ENCODE measurements at places on chromosomes 7 and 10. TPM values are rescaled to one million over a fixed set of nuclear protein-coding genes. Genes with fewer than 3 reads are reported as not detected.

Gene IDI2
- total RNA-seq = not detected

DNA sequence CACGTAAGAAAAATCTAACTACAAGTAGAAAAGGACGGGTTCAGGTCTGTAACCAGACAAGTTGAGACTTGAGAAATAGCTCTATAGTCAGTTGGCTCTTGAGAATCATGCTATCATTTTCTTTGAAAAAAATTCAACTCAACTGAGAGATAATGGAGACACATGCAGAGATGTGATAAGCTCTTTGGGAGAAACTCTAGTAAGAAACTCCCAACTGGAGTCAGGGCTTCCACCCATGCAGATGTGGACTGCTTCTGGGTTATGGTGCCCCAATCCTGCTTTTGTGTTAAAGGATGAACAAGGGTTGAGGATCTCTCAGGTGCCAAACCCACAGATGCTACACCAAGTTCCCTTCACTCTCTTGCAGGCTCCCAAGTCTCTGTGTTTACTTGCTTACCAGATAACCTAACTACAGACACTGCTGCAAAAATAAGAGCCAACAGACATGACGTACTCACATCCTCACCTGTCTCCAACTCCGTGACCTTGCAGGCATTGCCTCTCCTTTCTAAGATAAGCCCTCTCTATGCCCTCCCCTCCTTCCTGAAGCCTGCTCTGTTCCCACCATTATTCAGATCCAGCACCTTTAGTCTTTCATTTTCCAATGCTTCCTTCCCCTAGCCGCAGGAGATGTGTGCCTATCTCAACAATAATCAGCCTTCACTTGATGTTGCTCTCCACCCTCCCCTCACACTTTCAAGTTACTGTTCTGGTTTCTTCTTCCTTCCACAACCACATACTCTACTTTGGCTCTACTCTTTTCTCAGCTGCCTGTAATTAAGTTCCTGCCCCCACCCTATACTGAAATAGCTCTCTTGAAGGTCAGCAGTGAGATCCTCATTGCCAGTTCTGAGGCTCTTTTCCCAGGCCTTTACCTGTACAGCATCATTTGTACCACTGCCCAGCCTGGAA, 130.0 kb downstream of the ICA1 start:
- H3K27me3 ChIP-seq = no peaks in the 10 kb centered on the region
- H3K36me3 ChIP-seq = peaks cover 10% of the 10 kb centered on the region
- H3K4me3 ChIP-seq = no peak overlapping the region

GRCh38 chr7:38025815-38026214, 105.4 kb downstream of the EPDR1 start:
- H3K27me3 ChIP-seq = no peaks in the 10 kb centered on the region
- no peak for DNase-seq
- H3K27ac ChIP-seq = no peak overlapping the region
- H3K36me3 ChIP-seq = no peaks in the 10 kb centered on the region

Gene KCNIP2
- 5.5 TPM for total RNA-seq

Gene C10orf88
- 14.7 TPM for total RNA-seq

DNA sequence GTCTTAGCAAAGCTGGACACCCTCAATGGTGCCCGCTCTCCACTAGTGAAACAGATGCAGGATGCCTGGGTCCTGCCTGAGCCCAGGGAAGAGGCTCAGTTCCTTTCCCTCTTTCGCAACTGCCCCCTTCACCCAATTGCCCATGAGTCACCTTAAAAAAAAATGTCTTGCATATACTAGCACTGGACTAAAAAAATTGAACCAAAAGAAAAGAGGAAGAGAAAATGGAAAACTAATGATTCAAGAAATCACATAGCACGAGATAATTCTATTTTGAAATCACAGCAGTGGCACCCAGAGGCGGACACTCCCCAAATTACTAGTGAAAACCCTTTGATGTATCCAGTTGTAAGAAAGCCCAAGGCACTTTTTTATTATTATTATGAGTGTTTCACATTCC, 972.5 kb downstream of the LRMDA start:
- no peak overlapping the region for H3K4me3 ChIP-seq
- H3K4me1 ChIP-seq = no peaks in the 10 kb centered on the region
- no peak for DNase-seq
- peaks cover 1% of the 10 kb centered on the region for H3K36me3 ChIP-seq
- no peak overlapping the region for H3K27ac ChIP-seq

GRCh38 chr10:105742184-105742583, 1101.1 kb downstream of the SORCS3 start:
- H3K27ac ChIP-seq = no peak overlapping the region
- no peaks in the 10 kb centered on the region for H3K27me3 ChIP-seq
- no peak for DNase-seq
- no peaks in the 10 kb centered on the region for H3K36me3 ChIP-seq

DNA sequence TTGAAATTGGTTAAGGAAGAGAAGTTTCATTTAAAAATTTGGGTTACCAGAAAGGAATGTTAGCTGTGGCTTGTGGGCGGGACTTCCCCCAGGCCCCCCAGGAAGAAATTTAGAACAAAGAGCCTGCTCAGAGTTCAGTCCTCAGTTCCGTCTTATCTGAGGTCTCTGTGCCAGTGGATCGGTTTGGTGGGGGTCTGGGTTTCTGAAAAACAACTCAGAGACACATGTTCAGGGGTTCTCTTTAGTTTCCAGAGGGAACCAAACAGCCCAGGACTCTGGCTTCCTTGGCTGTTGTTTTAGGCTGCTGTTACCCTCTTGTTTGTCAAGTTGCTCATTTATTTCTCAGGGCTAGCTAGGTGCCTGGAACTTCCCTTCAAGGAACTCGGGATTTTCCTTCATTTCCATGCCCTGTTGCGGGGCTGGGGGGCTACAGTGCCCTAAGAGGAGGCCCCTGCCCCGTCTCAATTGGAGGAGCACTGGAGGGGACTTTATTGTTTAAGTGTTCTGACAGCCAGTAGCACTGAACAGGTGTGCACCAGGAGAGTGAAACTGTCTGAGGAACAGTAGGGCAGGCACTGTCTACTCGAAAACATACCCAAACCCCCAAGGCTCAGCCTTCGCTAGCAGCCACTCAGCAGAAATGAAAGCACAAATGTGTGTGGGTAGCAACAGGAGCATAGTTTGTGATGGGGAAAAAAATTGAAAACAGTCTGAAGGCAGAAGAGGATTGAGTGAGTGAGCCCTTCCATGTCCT, 59.9 kb downstream of the ALOX5 start:
- DNase-seq = no peak
- no peaks in the 10 kb centered on the region for H3K27me3 ChIP-seq
- H3K36me3 ChIP-seq = peaks cover 2% of the 10 kb centered on the region
- no peak overlapping the region for H3K27ac ChIP-seq

- H3K4me3 ChIP-seq = no peak overlapping the region
- no peaks in the 10 kb centered on the region for H3K4me1 ChIP-seq
- peaks cover 47% of the 10 kb centered on the region for H3K27me3 ChIP-seq
- no peak overlapping the region for H3K27ac ChIP-seq
- no peak for DNase-seq
These were observed 252.1 kb upstream of the INHBA start for GRCh38 chr7:41954976-41955375.

GRCh38 chr10:127524229-127524628, 24.9 kb upstream of the NPS start:
- DNase-seq = no peak
- no peak overlapping the region for H3K4me3 ChIP-seq
- H3K27ac ChIP-seq = no peak overlapping the region
- H3K4me1 ChIP-seq = no peaks in the 10 kb centered on the region
- H3K36me3 ChIP-seq = no peaks in the 10 kb centered on the region
- peaks cover 21% of the 10 kb centered on the region for H3K27me3 ChIP-seq

GRCh38 chr10:70379581-70380176, 2.7 kb downstream of the LRRC20 start:
- no peak overlapping the region for H3K4me3 ChIP-seq
- H3K27ac ChIP-seq = no peak overlapping the region
- H3K27me3 ChIP-seq = peaks cover 6% of the 10 kb centered on the region
- no peak for DNase-seq

GRCh38 chr10:59872892-59873463, 33.4 kb downstream of the CCDC6 start:
- no peak for DNase-seq
- H3K27ac ChIP-seq = peak overlapping the region; percentile 26
- H3K27me3 ChIP-seq = no peaks in the 10 kb centered on the region
- peaks cover 35% of the 10 kb centered on the region for H3K4me1 ChIP-seq

- no peak overlapping the region for H3K4me3 ChIP-seq
- no peak overlapping the region for H3K27ac ChIP-seq
- no peaks in the 10 kb centered on the region for H3K36me3 ChIP-seq
- H3K27me3 ChIP-seq = peaks cover 5% of the 10 kb centered on the region
These were observed 742.8 kb downstream of the GRID1 start for GRCh38 chr10:85623758-85624157.

DNA sequence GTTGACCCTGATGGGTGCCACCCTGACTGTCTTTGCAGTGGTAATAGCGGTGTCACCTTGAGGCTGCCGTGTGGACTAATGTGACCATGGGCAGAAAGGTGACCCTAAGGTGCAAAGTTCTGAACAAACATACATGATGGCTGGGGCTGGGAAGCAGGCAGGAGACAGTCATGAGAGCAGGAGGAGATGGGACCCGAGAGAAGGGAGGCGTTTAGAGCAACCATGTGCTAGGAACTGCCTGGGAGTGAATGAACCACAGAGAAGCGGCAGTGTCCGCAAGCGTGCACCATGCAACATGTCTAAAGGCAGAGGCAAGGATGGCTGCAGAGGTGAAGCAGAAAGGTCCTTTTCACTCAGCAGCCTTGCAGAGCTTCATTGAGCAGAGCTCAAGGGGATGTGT, 113.1 kb upstream of the GDF10 start:
- H3K27me3 ChIP-seq = peaks cover 3% of the 10 kb centered on the region
- no peak overlapping the region for H3K27ac ChIP-seq
- no peak overlapping the region for H3K4me3 ChIP-seq
- H3K36me3 ChIP-seq = no peaks in the 10 kb centered on the region
- H3K4me1 ChIP-seq = no peaks in the 10 kb centered on the region
- no peak for DNase-seq

- no peaks in the 10 kb centered on the region for H3K27me3 ChIP-seq
- H3K27ac ChIP-seq = no peak overlapping the region
- H3K4me1 ChIP-seq = peaks cover 7% of the 10 kb centered on the region
- no peak for DNase-seq
- no peak overlapping the region for H3K4me3 ChIP-seq
- no peaks in the 10 kb centered on the region for H3K36me3 ChIP-seq
These were observed 43.2 kb upstream of the NRP1 start for GRCh38 chr10:33377658-33378025.

GRCh38 chr10:42781893-42782445, 626 bp upstream of the BMS1 start:
- peak overlapping the region; percentile 98 for H3K4me3 ChIP-seq
- peaks cover 4% of the 10 kb centered on the region for H3K36me3 ChIP-seq
- peaks cover 2% of the 10 kb centered on the region for H3K4me1 ChIP-seq

GRCh38 chr7:50436133-50436806, 13.9 kb downstream of the FIGNL1 start:
- no peaks in the 10 kb centered on the region for H3K27me3 ChIP-seq
- no peak overlapping the region for H3K27ac ChIP-seq
- H3K4me3 ChIP-seq = no peak overlapping the region
- no peak for DNase-seq
- peaks cover 4% of the 10 kb centered on the region for H3K36me3 ChIP-seq

GRCh38 chr7:127997226-127997922, 33.9 kb downstream of the LRRC4 start:
- peaks cover 29% of the 10 kb centered on the region for H3K4me1 ChIP-seq
- H3K4me3 ChIP-seq = no peak overlapping the region
- H3K36me3 ChIP-seq = peaks cover 14% of the 10 kb centered on the region
- peak overlapping the region; percentile 3 for H3K27ac ChIP-seq
- no peaks in the 10 kb centered on the region for H3K27me3 ChIP-seq

- peaks cover 5% of the 10 kb centered on the region for H3K4me1 ChIP-seq
- H3K27me3 ChIP-seq = peaks cover 21% of the 10 kb centered on the region
- no peak for DNase-seq
- no peak overlapping the region for H3K27ac ChIP-seq
- no peak overlapping the region for H3K4me3 ChIP-seq
- H3K36me3 ChIP-seq = no peaks in the 10 kb centered on the region
These were observed 184.6 kb downstream of the RAMP3 start for GRCh38 chr7:45342236-45342635.

- no peaks in the 10 kb centered on the region for H3K36me3 ChIP-seq
- peaks cover 29% of the 10 kb centered on the region for H3K27me3 ChIP-seq
- no peak overlapping the region for H3K4me3 ChIP-seq
These were observed 11.2 kb upstream of the JAKMIP3 start for GRCh38 chr10:132054564-132054963.

DNA sequence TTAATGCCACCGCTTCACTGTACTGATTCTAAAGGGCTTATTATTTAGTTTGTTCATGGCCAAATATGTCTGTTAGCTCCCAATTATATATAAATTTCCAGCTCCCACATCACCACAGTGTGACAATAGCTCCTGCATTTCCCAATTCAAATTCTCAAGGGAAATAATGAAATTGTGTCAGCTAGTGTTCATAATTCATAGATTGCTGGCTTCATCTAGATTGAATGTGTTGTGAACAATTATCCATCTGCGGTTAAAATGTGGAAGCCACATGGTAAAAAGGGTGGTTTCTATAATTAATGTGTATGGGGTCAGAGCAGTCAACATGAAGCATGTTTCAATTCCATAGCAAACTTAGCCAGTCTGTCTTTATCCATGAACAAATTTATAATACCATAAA, 154.3 kb downstream of the SEMA3E start:
- no peak overlapping the region for H3K27ac ChIP-seq
- H3K4me1 ChIP-seq = peaks cover 6% of the 10 kb centered on the region
- no peaks in the 10 kb centered on the region for H3K27me3 ChIP-seq
- H3K36me3 ChIP-seq = no peaks in the 10 kb centered on the region
- H3K4me3 ChIP-seq = no peak overlapping the region

DNA sequence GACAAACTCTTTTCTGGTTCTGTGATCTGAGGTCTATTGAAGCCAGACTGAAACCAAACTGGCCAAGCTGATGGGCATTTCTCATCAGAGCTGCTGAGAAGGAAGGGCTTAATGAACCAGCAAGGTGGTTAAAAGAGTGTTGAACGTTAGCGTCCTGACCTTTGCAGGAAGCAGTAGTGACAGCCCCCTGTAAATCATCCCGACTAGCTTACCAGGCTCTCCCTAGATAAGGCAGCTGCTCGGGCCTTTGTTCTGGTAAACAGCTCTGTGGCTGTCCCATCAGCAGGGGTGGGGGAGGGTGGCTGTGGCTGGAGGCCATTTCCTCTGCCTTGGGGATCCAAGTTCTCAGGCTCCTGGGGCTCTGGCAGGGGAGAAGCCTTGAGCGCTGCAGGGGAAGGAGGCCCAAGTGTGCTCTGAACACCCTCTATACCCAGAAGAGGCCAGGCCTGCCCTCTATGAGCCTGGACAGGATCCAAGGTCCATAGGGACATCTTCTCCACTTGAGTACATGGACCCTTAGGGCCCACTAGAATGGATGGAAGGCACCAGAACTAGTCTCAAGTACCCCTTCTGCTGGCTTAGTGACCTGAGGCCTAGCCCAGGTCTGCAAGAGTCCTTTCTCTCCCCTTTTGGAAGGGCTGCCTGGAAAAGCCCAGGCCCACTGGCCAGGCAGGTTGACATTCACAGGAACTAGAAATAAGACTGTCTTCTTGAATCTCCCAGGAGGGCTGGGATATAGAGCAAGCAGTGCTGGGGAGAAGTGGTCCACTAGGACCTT, 134.6 kb downstream of the ARHGAP22 start:
- peaks cover 7% of the 10 kb centered on the region for H3K27me3 ChIP-seq
- peak overlapping the region; percentile 49 for H3K27ac ChIP-seq
- H3K36me3 ChIP-seq = no peaks in the 10 kb centered on the region
- peak; percentile 9 for DNase-seq
- H3K4me1 ChIP-seq = peaks cover 29% of the 10 kb centered on the region

- no peaks in the 10 kb centered on the region for H3K27me3 ChIP-seq
- H3K4me1 ChIP-seq = no peaks in the 10 kb centered on the region
- no peak overlapping the region for H3K27ac ChIP-seq
- H3K36me3 ChIP-seq = no peaks in the 10 kb centered on the region
- no peak for DNase-seq
These were observed 105.7 kb downstream of the PHTF2 start for GRCh38 chr7:77904252-77904651.

- H3K36me3 ChIP-seq = peaks cover 22% of the 10 kb centered on the region
- no peak overlapping the region for H3K27ac ChIP-seq
- DNase-seq = no peak
- no peaks in the 10 kb centered on the region for H3K4me1 ChIP-seq
- no peak overlapping the region for H3K4me3 ChIP-seq
These were observed 58.3 kb upstream of the GTF2I start for GRCh38 chr7:74599244-74599643.

Gene CALD1
- total RNA-seq = 95.4 TPM
